Right atrium auricular region (tissue), 2 donors: ENCODE measurements at places on chromosomes 16 and 17. TPM values are rescaled to one million over a fixed set of nuclear protein-coding genes. Genes with fewer than 3 reads are reported as not detected.

ACSM3 gene
- 27.0 TPM for total RNA-seq

NECAB2 gene
- not detected for total RNA-seq

SOX8 gene
- total RNA-seq: 1.0 TPM

OR3A2 gene
- total RNA-seq: 0.51 TPM

TCAP gene
- total RNA-seq: 3,380 TPM

GRCh38 chr17:58932956-58933355 is 173.7 kb downstream of the TRIM37 start:
- H3K4me1 ChIP-seq: no peaks in the 10 kb centered on the region
- no peak for DNase-seq
- no peaks in the 10 kb centered on the region for H3K36me3 ChIP-seq
- no peak overlapping the region for H3K27ac ChIP-seq
- H3K4me3 ChIP-seq: no peak overlapping the region
- H3K27me3 ChIP-seq: no peaks in the 10 kb centered on the region

DNA sequence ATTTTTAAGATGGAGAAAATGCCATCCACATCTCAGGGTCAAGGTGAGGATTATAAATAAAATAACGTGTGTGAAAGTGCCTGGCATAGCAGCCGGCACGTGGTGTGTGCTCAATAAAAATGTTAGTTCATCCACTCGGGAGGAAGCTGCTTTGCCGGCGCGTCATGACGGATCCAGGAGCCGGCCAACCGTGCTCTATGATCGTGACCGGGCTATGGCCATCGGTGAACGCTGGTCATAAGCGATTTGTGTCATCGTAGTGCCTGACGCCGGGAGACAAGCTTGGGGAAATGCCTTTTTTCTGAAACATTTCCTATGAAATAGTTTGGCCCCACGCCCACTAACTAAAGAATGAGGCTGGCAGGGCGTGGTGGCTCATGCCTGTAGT is 74.0 kb downstream of the CMC2 start:
- H3K27me3 ChIP-seq: no peaks in the 10 kb centered on the region
- peak overlapping the region; percentile 39 for H3K4me3 ChIP-seq
- peaks cover 25% of the 10 kb centered on the region for H3K4me1 ChIP-seq
- DNase-seq: peak; percentile 86
- peak overlapping the region; percentile 91 for H3K27ac ChIP-seq
- H3K36me3 ChIP-seq: no peaks in the 10 kb centered on the region

DNA sequence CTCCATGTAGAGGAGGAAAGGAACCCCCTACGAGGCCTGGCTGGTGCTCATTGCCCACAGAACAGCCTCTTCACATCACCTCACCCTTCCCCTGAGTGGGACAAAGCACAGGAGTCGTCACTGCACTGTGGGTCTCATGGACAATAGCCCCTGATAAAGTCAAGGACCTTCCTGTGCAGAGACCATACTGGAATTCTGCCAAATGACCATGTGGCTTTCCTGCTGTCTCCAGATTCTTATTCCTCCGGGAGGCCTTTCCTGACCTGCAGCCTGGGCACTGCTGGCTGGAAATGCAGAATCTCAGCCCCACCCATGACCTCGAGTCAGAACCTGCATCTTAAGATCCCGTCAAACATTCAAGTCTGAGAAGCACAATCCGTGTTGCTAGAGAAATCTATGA is 60.5 kb upstream of the ERN1 start:
- H3K27ac ChIP-seq: no peak overlapping the region
- no peak for DNase-seq
- H3K4me1 ChIP-seq: no peaks in the 10 kb centered on the region
- H3K36me3 ChIP-seq: peaks cover 19% of the 10 kb centered on the region
- H3K4me3 ChIP-seq: no peak overlapping the region

GRCh38 chr16:69089091-69089910 is 16.2 kb upstream of the HAS3 start:
- H3K36me3 ChIP-seq: no peaks in the 10 kb centered on the region
- no peak overlapping the region for H3K27ac ChIP-seq
- H3K27me3 ChIP-seq: no peaks in the 10 kb centered on the region

GRCh38 chr16:64983963-64984362 is 137.9 kb downstream of the CDH11 start:
- H3K27ac ChIP-seq: no peak overlapping the region
- DNase-seq: no peak
- H3K27me3 ChIP-seq: no peaks in the 10 kb centered on the region
- H3K4me1 ChIP-seq: peaks cover 8% of the 10 kb centered on the region
- H3K4me3 ChIP-seq: no peak overlapping the region

DNA sequence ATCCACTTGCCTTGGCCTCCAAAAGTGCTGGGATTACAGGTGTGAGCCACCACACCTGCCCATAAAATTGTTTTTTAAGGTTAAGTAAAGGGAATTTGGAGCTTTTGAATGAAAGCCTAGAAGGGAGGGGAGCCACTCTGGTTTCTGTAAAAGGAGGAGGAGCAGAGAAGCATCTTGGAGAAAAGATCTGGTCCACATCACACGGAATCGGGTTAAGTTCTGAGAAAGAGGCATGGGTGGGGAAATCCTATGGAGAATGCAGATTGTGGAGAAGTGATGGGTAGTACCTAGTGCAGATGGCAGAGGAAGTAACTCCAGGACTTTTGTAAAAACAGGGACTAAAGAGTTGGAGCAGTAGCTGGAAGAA is 18.3 kb upstream of the CEP112 start:
- no peak overlapping the region for H3K4me3 ChIP-seq
- H3K27me3 ChIP-seq: no peaks in the 10 kb centered on the region
- H3K4me1 ChIP-seq: no peaks in the 10 kb centered on the region
- H3K27ac ChIP-seq: no peak overlapping the region
- no peaks in the 10 kb centered on the region for H3K36me3 ChIP-seq

DNA sequence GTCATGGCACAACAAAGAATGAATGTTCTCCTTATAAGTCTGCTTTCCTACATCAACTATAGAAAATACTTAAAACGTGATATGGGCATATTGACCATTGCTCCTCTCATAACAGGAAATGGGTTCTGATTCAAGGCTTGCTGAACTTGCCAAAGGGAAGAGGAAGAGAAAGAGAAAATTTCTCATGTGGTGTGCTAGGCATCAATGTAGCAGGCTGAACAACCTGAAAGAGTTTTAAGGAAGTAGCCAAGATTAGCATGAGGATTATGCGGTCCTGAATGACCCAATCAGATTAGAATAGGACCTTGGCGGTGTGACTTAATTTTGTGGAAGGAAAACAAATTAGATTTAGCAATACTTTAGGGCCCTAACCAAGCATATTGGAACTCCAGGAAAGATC is 617.7 kb upstream of the CDH11 start:
- no peak overlapping the region for H3K27ac ChIP-seq
- H3K4me1 ChIP-seq: no peaks in the 10 kb centered on the region
- DNase-seq: no peak
- H3K36me3 ChIP-seq: no peaks in the 10 kb centered on the region
- no peaks in the 10 kb centered on the region for H3K27me3 ChIP-seq
- H3K4me3 ChIP-seq: no peak overlapping the region

DNA sequence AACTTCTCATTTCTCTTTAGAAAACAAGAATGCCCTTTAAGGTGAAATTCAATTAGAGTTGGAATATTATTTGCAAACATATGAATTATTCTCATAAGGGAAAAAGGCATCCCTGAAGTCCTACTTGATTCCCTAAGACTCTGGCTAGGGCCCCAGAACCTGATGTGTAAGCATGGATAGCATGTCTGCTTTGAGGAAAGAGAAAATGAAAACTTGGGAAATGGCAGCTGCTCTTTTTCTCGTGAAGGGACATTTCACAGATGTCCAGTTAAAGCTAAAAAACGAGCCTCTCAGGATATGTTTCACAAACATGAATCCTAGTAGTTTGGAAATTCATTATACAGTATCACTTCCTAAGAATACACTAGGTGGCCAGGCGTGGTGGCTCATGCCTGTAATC is 112.3 kb upstream of the CLEC3A start:
- H3K27me3 ChIP-seq: no peaks in the 10 kb centered on the region
- no peak overlapping the region for H3K27ac ChIP-seq
- no peaks in the 10 kb centered on the region for H3K36me3 ChIP-seq
- DNase-seq: no peak

GRCh38 chr17:34257299-34257985 is 2.4 kb downstream of the CCL2 start:
- no peaks in the 10 kb centered on the region for H3K36me3 ChIP-seq
- H3K27me3 ChIP-seq: no peaks in the 10 kb centered on the region
- H3K4me1 ChIP-seq: peaks cover 52% of the 10 kb centered on the region
- H3K4me3 ChIP-seq: no peak overlapping the region

GRCh38 chr16:70553645-70554044 is 30.0 kb downstream of the SF3B3 start:
- no peak for DNase-seq
- no peaks in the 10 kb centered on the region for H3K4me1 ChIP-seq
- H3K27ac ChIP-seq: no peak overlapping the region
- peaks cover 99% of the 10 kb centered on the region for H3K36me3 ChIP-seq
- no peak overlapping the region for H3K4me3 ChIP-seq
